GM20000 (cell line): ENCODE measurements at places on chromosomes 16 and 17.

- DNase-seq, result no peak
Observed at GRCh38 chr17:29076722-29077121, 33.8 kb downstream of the PIPOX start.

GRCh38 chr17:21674242-21674731 lies 18.0 kb upstream of the KCNJ18 start:
- DNase-seq, result peak; percentile 11

- no peak for DNase-seq
Observed at GRCh38 chr17:6241381-6241780, 171.2 kb downstream of the WSCD1 start.

GRCh38 chr16:29154088-29154487 lies 169.2 kb downstream of the LAT start:
- no peak for DNase-seq

- DNase-seq, result no peak
Observed at GRCh38 chr16:64453646-64454045, 668.2 kb downstream of the CDH11 start.

DNA sequence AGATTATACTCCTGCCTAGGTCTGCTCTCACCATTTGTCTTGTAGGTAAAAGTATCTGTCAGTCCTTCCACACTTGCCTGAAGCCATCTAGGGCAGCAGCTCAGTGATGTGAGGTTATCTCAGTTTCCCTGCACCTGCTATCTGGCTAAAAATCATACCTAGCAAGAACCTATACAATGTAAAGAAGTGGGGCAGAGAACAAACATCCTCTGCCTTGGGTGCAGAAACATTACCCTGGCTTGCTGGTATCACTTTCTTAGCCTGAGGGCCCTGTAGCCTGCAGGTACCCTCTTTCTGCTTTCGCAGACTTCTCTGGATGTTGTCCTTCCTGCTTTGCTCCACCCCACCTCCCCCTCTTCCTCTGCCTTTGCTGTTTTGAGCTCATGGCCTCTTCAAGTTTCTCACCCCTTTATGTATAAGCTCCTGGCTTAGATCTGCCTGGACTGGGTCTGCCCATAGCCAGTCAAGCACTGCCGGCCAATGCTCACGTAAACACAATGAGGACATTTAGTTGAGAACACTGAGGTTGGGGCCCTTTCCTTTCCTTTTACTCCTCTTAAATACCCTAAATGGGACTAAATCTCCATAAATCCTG lies 8.7 kb upstream of the SDK2 start:
- DNase-seq, result no peak

GRCh38 chr17:65020284-65020683 lies 36.3 kb downstream of the GNA13 start:
- no peak for DNase-seq

GRCh38 chr16:87840271-87840978 lies 28.9 kb downstream of the SLC7A5 start:
- no peak for DNase-seq

GRCh38 chr17:67162771-67163170 lies 82.2 kb downstream of the HELZ start:
- no peak for DNase-seq

GRCh38 chr17:79960788-79961522 lies 74.7 kb downstream of the TBC1D16 start:
- DNase-seq, result no peak

GRCh38 chr17:71677439-71677838 lies 443.4 kb upstream of the SOX9 start:
- no peak for DNase-seq

DNA sequence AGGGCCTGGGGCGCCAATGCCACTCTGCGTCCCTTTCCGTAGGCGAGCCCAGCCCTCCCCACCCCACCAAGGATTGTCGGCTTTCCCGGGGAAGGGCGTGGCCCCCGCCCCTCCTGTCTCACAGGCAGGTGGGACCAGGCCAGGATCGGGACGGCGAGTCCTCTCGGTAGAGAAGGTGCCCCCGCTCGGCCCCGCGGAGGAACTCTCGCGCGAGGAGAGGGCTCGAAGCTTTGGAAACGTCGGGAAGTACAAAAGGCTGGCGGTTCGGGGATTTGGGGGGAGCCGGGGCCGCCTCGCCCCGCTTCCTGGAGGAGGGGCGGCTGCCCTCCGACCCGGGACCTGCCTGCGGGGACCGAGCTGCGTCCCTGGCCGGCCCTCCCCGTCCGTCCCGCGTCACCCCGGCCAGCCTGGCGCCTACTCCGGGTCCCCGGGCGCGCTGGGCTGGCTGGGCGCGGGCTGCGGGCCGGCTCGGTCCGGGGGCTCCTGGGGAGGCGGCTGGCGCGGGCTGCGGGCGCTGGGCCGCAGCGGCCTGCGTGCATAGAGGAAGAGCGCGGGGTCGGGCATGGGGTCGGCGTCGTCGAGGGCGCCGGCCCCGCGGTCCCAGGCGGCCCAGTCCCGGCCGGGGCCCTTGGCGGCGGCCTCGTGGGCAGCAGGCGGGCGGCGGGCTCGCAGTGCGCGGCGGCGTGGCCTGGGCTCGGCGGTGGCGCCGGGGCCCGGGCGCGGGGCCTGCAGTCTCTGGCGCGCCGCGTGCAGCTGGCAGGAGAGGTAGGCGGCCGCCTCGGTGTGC lies 12.6 kb upstream of the CLUH start:
- DNase-seq, result peak; percentile 69

GRCh38 chr17:39729280-39729851 lies 966 bp downstream of the MIEN1 start:
- no peak for DNase-seq

DNA sequence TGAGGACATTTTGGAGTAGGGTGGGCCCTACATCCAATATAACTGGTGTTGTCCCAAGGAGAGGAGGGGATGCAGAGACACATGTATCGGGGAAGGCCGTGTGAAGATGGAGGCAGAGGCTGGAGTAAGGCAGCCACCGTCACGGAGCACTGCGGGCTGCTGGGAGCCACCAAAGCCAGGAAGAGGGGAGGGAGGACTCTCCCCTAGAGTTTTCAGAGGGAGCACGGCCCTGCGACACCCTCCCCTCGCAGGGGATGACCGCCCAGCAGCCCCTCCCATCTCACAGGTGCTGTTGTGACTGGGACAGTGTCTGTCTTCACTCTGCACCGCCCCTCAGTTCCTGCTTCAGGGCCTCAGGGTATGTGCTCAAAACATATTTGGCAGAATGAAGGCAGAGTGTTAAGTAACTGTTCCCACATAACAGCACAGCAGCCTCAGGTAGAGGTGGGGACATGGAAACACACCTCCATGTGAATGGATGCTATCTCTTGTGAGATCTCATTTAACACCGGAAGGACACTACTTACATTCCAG lies 82.2 kb downstream of the RBFOX3 start:
- DNase-seq, result no peak

- DNase-seq, result no peak
Observed at GRCh38 chr16:85402910-85403692, 210.0 kb upstream of the GSE1 start.

DNA sequence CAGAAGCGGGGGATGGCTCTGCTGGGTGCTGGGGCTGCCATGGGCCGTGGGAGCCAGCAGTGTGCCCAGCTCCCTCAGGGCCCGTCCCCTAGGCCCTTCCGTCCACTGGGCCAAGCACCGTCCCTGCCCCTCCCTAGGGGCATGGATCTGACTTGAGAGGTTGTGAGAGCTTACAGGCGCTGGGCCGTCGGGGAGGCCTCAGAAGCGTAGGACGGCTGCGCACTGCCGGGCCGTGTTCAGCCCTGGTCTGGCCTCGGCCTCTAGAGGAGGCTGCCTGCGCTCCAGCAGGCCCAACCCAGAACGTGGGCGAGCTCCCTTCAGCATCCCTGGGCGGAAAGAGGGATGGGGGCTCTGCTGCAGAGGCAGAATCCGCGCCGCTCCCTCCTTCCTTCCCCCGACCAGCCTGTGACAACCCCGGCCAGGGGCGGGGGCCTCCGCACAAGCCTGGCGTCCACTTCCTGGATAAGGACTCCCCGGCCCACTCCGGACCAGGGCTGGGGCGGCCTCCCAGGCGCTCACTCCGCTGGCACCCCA lies 685 bp upstream of the MPG start:
- peak; percentile 81 for DNase-seq

DNA sequence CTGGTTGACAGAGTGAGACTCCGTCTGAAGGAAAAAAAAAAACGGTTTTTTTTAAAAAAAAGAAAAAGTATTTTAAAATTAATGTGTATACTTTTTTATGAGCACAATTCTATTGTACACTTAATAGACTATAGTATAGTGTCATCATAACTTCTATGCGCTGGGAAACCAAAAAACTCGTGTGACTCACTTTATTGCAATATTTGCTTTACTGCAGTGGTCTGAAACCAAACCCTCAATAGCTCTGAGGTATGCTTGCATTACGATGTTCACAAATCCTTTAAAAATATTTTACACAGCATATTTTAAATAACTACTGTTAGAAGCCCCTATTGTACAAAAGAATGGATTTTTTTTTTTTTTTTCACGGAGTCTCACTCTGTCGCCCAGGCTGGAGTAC lies 12.4 kb upstream of the MAP2K6 start:
- DNase-seq, result no peak

GRCh38 chr16:81473066-81473488 lies 28.5 kb downstream of the CMIP start:
- no peak for DNase-seq

DNA sequence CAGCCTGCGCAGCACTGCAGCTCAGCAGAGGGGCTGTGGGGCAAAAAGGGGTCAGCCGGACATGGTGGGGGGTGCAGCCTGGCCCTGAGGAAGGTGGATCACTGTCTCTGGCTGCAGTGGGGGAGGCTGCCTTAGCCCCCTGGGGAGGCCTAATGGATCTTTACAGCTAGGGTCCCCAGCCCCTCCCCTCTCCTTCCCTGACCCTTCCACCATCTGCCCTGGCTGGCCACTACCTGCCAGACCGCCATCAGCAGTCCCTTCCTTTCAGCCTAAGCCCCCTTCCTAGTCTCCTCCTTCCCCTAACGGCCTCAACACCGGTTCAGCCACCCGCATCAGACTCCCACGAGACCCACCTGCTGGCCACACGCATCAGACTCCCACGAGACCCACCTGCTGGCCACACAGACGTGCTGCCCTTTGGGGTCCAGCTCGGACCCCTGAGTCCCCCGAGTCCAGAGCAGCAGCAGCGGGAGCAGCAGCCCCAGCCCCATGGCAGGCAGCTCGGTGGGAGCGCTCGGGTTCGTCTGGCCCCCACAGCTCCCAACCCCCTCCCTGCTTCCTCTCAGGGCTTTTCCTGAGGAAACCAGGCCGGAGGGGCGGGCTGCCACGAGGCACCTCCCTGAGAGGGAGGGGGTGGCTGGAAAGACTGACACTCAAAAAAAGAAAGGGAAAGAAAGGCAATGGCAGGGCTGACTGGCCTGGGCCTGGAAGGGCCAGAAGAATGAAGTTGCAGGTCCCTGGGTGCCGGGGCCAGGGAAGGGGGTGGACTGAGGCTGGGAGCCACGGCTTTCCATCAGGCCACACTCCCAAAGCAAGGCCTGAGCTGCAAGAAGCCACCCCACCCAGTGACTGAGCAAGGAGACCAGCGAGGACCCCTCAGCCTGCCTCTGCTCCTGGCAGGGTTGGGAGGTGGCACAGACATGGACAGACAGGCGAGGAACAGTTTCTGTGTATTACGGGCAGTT lies at the start of gene SCARF1:
Gene SCARF1, minus strand, starts transcription at position 526 of the 965 bp plus-strand sequence. Its CDS starts 35 bp downstream, at position 491.
- no peak for DNase-seq

- no peak for DNase-seq
Observed at GRCh38 chr16:85640254-85640558, 27.1 kb downstream of the GSE1 start.

- no peak for DNase-seq
Observed at GRCh38 chr17:29909236-29910003, 20.6 kb downstream of the SSH2 start.

DNA sequence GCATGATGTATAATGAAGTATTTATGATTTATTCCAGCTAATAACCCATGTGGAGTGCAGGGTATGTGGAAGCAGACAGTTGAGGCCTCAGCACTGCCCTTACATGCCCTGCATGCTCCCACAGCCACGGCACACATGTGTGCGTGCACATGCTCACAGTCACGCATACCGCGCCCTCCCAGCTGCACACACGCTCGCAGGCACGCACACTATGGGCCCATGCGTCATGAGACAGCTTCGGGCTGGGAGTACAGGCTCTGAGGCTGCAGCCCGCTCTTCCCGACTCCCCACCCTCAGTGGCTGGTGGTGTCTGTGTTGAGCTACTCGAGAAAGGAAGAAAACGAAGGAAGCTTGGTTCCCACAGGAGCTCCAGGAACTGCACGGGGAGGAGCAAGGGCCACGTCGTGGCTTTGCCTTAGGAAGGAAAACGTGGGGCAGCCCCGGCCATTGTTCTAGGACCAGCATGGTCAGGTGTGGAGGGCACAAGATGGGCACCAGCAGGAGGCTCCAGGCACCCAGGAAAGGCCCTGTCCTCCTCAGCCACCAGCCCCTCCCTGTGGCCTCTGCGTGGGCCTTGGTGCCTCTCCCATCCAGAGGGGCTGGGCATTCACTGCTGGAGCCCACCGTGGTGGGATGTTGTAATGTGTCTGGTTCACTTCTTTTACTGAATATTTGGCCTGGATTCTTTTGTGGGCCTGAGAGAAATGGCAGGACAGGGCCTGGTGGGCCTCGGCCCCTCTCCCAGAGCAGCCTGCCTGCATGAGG lies 27.5 kb upstream of the CDH15 start:
- DNase-seq, result no peak
